Activated CD4-positive, CD25-positive, alpha-beta regulatory T cell (primary cell): ENCODE measurements at places on chromosomes 3 and 15.

DNA sequence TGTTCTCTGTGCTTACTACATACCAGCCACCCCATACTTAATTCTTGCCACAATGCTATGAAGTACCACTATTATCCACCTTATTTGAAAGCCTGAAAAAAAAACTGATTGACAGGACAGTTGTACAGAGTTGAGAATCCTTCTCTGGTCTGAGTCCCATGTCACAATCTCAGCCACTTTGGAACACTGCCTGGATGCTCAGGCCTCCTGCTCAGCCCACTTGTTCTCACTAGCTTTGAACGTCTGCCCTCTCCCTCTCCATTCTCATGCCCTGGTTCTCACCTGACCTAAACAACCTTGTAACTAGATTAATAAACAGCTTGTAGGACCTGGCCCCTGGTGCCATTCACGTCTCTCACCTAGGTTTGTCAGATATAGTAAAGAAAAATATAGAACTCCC, 53.9 kb downstream of the TRIM69 start:
- no peak for DNase-seq

DNA sequence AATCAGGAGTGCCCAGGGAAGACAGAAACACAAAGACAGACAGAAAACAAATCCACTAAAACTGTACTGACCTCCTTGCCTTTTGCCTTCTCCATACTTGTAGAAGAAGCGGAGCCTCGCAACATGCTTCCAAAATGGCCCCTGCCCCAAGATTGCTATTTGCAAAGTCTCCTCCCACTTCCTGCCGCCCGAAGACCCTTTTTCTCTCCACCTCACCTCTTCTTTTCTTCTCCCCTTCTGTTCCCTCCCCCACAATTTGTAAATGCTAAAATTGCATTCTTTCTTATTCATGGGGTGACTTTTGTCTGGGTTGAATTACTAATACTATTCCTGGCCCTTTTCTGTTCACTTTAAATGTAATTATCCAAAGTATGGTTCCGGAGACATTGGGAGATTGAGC, at the start of gene DPPA4:
Gene DPPA4 (minus strand): TSS at position 154 of the 400 bp plus-strand sequence. CDS start 29 bp downstream, at position 125.
- no peak for DNase-seq

DNA sequence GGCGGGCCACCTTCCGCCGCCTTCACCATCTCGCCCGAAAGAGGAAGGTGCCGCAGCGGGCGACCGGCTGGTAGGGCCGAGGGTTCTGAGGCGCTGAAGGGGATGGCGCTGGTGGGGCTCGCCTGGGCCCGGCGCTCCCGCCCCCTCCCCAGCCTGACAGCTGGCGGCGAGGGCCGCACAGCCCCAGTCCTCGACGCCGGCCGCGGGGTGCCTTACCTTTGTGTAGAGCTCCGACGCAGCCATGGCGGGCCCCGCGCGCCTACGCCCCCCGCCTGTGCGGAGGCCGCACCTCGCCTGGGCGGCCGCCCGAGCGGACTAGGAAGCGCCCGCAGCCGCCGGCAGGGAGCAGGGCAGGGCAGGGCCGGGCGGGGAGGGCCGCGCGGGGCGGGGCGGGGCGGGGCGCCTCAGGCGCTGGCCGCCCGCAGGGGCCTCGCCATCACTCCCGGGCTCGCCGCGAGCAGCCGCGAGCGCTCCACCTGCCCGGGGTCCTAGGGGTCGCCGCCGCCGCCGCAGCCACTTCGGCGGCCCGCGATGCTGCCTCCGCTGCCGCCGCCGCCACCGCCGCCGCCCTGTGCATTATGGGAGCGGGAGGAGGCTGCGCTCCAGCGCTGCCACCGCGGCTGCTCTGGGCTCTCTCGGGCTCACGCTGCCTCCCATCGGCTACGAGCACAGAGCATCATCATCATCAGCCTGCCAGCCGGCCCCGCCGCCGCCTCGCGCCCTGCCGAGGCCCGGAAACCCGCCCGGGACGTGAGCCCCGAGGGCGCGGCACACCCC, at the start of gene MYO5A:
Gene MYO5A (minus strand): TSS at position 317 of the 777 bp plus-strand sequence. CDS start 74 bp downstream, at position 243.
- DNase-seq: peak; percentile 59

DNA sequence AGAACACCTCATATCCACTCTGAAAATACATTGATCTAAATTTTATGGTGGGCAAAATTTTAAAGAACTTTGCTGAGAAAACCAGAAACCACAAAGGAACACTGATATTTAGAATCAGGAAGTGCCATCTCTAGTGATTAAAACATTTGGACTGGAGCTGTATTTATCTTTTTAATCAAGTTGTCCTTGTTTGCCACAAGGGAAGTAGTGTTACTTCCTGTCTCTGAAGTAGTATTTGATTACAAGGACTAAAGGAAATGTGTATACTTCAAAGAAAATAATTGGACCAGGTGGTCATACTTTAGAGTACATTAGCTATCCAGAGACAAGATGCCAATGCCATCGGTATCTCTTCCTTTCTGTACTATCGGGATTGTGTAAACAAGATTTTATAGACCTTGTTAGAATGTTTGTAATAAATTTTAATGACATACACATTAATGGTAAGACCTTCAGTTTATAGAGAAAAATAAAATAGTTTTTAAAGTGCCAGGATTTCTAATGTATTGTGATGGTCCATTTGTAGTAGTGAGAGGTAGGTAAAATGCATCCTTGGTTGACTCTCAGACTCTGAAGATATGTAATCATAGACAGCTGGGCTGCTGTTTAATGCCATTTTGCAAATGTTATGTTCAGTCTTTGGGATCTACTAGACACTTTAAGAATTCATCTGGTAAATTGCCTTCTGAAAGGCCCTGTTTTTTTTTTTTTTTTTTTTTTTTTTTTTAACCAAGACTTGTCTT, 131.9 kb downstream of the B3GALNT1 start:
- DNase-seq: no peak

DNA sequence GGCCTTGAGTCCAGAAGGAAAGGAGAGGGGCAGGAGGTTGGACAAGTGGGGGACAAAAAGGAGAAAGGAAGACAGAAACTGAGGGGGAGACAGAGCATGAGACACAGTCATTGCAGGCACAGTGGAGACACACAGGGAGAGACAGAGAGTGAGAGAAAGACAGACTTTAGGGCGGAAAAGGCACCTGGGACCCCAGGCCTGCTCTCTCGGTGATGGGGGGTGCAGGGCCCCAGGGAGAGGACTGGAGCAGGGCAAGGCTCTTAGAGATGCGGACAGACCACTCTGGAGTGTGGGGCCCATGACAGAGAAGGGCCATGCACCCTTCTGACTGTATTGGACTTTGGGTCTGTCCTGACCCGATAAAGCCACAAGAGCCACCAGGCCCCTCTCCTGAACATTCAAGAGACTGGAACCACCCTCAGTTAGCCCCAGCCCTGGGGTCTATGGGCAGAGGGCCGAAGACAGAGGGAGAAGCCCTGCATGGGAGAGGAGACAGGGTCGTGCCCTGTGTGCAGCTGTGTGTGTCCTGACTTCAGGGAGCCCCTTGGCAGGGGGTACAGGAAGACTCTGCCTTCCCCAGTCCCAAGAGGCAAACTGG, 12.5 kb downstream of the PLCD1 start:
- DNase-seq: no peak

DNA sequence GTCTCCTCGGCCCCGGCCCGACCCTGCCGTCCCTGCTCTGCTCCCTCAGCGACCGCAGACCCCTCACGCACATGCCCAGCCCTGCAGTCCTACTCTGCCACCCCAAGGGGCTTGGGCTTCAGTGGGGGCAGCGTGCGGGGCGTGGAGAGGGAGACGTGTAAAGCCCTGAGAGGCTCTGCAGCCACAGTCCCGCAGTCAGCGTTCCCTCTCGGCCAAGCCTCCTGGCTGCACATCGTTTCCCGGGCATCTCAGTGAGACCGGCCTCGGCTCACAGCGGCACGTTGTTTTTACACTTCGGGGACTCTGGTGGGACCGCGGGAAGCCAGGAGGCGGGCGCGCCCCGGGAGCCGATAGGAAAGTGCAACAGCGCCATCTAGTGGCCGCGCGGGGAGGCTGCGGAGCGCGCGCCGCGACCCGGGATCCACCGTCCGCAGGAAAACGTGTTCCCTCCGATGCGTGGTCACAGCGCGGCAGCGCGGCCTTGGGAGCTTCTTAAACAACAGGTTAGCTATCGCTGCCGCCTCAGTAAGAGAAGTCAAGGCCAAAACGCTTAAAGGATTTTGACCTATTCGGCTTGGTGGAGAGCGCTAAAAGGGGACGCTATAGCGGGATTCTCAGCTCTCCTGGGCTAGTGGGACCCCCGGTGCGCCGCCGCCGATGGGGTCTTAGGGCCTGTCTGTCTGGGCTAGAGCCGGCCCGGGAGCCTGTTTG, 226.8 kb upstream of the IGF1R start:
- DNase-seq: peak; percentile 7

GRCh38 chr3:5690490-5690889, 503.0 kb downstream of the EDEM1 start:
- DNase-seq: no peak

GRCh38 chr3:48434591-48435222, 4.8 kb upstream of the PLXNB1 start:
- DNase-seq: no peak

GRCh38 chr3:99500485-99500884, 137.9 kb upstream of the COL8A1 start:
- no peak for DNase-seq

GRCh38 chr15:66285533-66286280, 7.7 kb upstream of the DIS3L start:
- no peak for DNase-seq

DNA sequence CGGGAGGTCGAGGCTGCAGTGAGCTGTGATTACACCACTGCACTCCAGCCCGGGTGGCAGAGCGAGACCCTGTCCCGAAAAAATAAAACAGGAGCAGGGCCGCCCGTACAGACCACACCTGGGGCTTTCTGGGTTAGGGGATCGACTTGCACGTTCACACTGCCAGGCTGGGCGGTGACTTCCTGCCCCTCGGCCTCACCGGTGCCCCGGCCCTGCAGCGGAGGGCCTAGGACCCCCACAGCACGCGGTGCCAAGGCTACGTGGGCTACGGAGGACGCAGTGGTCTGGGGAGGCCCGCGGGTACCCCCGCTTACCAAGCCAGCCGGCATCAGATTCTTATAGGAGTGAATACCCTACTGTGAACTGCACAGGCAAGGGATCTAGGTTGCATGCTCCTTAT, 11.6 kb upstream of the TTC14 start:
- no peak for DNase-seq

DNA sequence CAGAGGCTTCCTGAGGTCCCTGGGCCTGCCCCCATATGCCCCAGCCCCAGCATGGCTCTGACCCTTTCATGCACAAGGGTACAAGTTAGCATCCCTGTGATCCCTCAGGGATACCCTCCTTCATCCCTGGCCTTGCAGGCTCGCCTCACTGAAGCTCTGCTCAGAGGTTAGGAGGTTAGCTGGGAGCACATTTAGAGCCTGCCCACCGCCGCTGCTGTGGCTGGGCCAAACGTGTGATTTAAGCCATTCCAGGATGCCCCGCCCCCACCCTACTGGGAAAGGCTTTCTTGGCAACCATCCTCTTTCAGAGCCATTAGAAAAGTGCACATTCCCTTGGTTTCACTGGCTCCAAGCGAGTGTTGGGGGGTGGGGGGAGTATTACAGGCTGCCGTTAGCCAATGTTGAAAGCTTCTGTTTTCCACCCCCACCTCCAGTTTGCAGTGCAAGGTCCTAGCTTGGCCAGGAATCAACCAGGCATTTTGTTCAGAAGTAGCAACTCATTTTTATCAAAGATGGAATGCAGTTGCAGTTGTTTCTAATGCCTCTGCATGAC, 6.3 kb upstream of the HES1 start:
- no peak for DNase-seq

GRCh38 chr3:63228677-63229076, 49.4 kb upstream of the SYNPR start:
- DNase-seq: no peak

DNA sequence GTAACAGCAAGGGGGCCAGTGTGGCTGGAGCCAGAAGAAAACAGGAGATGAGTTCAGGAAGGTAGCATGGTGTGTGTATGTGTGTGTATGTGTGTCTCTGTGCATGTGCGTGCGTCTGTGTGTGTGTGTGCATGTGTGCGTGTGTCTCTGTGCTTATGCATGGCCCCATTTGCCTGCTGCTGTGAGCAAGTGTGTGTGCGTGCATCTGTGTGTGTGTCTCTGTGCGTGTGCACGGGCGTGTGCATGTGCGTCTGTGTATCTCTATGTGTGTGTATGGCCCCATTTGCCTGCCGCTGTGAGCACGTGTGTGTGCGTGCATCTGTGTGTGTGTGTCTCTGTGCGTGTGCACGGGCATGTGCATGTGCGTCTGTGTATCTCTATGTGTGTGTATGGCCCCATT, 7.1 kb upstream of the EEFSEC start:
- DNase-seq: no peak

- DNase-seq: no peak
Observed at GRCh38 chr3:106640353-106640752, 736.9 kb upstream of the CCDC54 start.

GRCh38 chr3:196081002-196081833, 672 bp downstream of the TFRC start:
- DNase-seq: peak; percentile 39

DNA sequence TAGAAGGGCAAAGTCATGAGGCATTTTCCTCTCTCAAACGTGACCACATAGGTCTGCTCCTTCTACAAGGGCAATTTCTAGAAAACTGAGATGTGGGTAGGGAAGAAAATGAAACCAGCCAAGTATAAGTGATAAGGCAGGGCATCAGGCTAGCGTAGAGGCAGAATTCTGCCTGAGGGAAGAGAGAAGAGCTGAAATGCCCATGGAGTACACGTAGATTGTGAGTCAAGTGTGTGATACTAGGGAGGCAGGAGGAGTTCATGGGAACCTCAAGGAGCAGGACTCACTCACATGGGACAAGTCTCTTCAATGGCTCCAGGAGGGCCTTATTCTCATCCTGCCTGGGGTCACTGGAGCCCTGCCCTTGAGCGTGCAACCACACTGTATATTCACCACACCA, 34.9 kb upstream of the PPP4R2 start:
- no peak for DNase-seq

GRCh38 chr3:39937874-39938273, 128.5 kb downstream of the MYRIP start:
- no peak for DNase-seq

DNA sequence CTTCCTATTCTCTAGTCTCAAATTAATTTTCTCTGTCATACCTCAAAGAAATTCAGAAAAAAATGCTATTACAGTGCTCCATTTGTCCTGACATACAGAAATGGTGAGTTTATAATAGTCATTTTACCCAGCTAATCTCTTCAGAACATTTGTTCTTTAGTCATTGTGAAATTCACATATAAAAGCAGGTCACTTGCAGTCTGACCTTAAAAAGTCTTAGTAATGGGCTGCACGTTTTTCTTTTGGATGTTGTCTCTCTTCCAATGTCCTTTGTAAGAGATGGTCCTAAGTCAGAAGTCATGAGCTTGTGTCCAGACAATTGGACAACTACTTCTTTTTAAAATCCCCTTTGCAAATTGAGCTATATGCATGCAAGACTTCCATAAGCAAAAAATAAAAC, 17.0 kb upstream of the IL1RAP start:
- no peak for DNase-seq

GRCh38 chr15:92657486-92657885, 1.9 kb upstream of the FAM174B start:
- no peak for DNase-seq
